ENCODE measurements at places on chromosomes 3 and 15.

DNA sequence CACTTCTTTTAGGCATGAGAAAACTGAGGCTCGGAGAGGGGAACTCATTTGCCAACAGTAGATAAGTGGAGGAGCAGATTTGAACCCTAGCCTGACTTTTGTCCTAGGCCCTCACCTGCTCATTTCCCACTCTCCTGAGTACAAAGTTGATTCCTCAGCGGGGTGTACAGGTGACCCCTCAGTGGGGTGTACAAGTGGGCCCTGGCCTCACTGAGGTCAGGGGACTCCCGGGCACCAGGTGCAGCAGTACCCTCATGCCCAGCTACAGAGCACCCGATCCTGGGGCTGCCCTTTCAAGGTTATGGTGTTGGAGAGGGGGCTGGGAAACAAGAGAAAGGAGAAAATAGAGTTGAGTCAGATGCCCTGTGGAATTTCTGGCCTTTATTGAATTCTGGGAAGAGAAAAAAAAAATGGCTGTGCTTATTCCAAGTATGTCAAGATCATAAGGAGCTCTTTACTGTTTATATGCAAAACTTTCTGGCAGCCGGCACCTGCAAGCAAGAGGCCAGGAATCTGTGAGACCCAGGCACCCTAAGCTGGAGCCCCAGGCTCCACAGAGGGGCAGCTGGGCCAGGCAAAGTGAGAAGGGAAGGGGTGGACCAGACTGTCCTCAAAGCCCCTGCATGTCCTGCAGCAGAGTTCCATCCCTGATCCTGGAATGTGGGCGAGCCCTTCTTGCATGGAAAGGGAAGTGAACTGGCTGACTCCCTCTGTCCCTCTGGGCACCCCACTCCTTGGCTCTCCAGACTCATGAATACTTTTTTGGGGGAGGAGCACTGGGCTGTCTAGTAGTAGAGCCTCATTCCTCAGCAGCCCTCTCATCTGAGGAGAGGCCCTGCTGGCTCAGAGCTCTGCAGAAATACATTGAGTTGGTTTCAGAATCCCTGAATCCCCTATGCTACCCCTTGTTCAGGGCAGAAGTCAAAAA lies 43.1 kb downstream of the AMOTL2 start:
- DNase-seq, result peak; percentile 77

DNA sequence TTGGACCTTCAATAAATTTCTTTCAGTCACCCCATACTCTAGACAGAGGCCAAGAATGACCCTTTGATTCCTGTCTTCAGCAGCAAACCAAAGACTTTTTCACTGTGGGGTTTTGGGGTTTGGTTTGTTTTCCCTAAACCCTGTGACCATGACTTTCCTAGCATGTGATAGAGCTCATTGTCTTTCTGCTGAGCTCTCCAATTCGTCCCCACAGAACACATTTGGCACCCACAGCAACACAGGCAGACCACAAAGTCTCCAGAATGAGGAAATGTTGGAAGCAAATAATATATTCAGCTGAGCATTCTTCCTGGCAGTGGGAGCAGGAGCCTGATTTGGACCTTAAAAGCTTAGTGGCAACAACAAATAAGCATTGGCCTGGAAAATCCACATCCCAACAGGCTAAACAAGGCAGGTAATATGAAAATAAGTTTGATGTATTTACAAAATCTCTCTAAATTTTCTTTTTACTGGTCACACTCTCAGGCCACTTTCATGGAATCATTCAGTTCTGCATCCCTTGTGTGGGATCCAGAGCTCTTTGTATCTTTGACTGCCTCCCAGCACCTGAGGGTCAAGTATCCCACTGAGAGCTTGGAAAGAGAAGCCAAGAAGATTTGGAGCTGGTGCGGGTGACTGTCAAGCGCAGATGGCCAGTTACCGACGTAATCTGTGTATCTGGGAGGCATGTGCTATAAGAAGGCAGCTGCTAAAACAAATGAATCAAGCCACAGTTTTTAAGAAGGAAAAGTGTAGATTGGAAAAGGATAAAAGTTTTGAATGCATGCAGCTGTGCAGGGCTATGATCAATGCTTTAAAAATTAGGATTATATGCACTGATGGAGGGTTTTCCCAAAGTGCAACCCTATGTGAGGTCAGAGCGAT lies 36.5 kb upstream of the CPB1 start:
- DNase-seq, result peak; percentile 71

DNA sequence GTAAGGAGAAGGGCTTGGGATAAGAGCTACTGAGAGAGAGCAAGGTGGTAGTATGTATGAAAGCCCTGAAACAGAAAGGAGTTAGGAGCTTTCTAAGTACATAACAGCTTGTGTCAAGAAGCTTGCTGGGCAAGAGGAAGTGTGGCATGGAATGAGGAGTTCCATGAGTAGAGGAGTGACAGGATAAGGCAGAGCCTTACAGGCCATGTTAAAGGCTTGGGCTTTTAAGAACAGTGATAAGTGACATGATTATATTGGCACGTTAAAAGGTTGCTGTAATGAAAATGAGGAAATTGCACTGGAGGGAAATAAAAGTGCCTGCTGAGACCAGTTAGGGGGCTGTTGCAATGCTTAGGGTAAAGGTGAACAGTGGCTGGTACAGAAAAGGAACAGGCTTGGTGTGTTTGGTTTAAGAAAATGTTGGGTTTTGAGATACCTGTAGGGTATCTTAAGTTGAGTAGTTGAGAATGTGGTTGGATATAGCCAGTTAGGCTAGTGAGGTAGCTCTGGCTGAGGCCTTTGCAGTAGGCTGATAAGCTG lies 49.0 kb downstream of the MEF2A start:
- DNase-seq, result no peak

GRCh38 chr15:67575039-67575502 lies 32.6 kb downstream of the MAP2K5 start:
- DNase-seq, result no peak

- DNase-seq, result no peak
Observed at GRCh38 chr15:92677999-92678398, 22.4 kb upstream of the FAM174B start.

GRCh38 chr15:60840306-60840702 lies 361.4 kb upstream of the ICE2 start:
- DNase-seq, result no peak

GRCh38 chr15:101479851-101480612 lies 9.5 kb downstream of the PCSK6 start:
- no peak for DNase-seq
